ENCODE measurements at places on chromosomes 5 and 9.

DNA sequence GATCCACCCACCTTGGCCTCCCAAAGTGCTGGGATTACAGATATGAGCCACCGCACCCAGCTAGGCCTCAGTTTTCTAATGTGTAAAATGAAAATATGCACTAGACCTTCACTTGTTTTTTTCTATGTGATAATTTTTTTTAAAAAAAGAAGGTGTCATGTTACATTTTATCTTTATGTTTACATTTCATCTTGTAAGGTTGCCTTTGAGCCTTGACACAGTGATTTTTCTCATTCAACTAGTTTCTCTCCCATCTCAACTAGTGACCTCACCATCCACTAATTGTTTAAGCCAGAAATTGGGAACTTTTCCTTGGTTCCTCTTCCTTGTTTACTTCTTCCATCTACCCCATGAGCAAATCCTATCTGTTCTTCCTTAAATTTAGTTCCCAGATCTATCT lies 21.5 kb downstream of the TMC1 start:
- DNase-seq = no peak

DNA sequence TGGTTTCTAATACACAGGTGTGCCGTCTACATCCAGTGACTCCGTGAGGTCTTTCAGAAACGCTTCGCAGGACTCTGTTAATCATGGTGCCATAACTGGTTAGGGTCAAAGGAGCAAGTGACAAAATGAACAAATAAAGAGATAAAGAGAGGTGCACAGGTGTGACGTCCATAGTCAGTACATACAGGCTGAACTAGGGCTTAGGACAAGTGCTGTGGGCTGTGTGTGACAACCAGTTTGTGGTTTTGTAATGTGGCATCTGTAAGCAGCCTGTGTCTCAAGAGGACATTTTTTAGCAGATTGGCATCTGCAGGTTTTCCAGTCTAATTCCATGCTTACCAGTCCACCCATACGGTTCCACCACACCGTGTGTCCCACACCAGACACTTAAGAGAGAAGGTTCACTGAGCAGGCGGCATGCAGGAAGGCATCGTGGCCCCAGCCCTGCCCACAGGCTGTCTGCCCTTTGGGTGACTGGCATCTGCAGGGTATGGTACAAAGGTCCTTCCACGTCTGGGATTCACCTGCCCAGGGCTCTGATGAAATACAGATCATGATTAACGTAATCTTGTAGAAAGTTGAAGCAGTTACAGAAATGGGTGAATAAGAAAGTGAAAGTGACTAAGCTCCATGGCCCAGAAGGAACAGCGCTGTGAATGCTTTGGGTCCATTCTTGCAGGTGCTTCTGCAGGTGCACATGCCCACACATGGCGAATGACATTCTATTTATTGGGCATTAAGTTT lies 26.9 kb downstream of the SRD5A1 start:
- no peak for DNase-seq

DNA sequence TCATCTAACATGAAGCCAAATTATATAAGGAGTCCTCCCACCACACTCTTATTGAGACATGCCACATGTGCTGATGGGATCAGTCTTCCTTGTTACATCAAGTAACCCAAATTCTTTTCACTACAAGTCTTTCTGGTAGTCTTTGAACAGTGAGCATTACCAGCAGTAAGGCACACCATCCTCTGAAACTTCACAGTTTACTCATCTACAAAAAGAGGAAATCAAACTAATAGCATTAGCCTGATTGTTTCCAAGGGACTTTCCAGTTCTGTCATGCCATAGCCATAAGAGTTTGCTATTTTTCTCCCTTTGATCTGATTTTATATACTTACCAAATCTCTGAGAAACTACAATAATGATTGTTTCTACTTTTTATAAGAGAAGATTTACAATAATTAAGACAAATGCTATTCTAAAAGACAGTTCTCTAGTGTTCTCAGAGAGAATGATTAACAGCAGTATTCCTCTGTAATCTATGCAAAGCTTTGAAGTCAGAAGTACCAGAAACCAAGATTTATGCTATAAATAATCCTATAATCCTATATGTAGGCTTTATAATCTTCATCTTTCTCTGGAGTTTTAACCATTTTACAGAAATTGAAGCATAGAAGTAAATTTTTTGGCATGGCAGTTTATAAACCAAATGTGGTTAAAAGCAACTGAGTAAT lies 166.2 kb upstream of the ACO1 start:
- no peak for DNase-seq

DNA sequence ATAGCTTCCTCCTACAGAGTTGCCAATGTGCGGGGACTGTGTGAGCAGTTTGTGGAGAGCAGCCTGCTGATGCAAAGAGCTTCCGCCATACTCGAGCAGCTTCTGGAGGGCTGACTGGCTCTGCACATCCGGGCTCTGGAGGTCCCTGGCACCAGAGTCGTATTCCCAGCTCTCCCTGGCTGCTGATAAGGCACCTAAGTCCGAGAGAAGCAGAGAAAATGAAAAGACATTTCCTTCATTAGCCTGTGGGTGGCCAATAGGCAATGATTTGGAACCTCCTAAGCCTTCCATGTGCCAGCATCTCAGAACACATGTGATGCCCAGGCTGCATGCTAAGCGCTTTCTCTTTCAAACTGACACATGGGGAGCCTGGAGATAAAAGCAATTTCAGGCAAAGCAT lies 94.3 kb downstream of the TSSK1B start:
- DNase-seq = no peak

DNA sequence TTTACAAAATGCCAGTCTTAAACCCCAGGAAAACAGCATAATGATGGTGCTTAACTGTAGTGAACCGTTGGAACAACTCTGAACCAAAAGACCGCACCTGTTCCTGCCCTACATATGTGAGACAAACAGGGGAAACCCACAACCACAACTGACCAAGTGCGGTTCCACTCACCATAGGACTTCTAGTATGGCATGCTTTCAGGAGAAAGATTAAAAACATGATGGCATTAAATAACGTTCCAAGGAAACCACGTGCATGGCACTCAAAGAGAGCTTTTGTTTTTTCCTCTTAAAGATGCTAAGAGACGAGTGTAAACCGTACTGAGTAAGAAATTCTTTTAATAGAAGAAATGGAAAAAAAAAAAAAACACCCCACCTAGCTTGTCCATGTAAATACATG lies 119.8 kb downstream of the SSBP2 start:
- no peak for DNase-seq

DNA sequence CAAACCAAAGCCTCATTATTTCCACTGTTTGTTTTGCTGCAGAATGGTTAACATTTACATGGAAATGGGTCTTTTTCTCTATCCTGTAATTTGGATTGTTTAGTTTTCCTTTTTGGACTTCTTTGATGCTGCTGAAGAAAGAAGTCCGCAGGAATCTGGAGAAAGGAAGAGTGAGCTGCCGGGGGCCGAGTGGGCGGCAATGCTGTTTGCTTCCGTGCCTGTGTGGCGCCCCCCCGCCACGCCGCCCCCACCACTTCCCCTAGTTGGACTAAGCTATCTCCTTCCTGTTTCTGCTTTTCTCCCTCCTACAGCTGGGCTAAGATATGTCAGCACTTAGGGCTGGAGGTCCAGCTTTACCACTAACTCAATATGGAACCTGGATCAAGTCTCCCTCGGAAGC lies 39.7 kb downstream of the ACTL7B start:
- DNase-seq = no peak

DNA sequence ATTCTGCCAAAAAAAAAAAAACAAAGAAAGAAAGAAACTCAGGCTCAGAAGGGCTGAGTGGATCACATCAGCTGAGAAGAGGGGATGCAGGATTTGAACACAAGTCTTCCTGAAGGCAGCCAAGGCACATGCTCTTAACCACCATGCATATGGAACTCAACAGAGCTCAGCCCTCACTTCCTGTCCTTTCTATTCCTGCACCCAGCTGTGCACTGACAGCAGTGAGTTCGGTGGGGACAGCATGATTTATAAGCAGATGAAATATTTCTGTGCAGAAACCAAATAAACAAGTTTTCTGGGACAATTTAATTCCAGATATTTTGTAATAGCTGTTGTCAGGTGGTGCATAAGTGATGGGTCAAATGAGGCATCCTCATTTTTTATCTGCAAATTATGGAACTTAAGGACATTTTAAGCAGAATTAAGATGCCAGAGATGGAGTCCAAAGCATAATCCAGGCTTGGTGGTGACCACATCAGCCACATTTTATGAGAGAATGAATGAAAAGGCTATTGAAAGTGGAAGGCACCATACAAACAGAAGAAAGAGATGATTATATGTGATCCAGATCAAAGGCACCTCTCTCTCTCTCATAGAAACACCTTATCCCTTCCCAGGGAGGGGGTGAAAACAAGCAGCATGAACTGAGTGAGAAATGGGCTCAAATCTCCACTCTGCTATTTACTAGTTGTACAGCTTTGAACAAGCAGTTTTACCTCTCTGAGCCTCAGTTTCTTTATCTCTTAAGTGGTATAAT lies 303.6 kb upstream of the MSX2 start:
- DNase-seq = no peak

DNA sequence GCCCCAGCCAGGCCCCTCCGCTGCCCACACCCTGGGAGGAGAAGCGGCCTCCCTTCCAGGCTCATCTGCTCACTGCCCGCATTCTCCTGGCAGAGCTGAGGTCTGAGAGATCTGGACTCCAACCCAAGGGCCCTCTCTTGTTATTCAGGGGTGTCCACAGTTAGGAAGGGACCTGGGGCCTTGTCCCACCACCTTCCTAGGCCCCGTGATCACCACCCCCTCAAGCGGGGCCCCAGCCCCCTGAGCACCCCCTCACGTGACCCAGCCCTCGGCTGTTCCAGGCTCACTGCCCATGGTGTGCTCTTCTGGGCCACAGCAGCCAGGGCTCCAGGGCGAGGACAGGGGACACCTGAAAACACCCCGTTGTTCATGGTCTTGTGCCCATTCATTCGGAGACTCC lies 48.7 kb downstream of the NEURL1B start:
- no peak for DNase-seq

DNA sequence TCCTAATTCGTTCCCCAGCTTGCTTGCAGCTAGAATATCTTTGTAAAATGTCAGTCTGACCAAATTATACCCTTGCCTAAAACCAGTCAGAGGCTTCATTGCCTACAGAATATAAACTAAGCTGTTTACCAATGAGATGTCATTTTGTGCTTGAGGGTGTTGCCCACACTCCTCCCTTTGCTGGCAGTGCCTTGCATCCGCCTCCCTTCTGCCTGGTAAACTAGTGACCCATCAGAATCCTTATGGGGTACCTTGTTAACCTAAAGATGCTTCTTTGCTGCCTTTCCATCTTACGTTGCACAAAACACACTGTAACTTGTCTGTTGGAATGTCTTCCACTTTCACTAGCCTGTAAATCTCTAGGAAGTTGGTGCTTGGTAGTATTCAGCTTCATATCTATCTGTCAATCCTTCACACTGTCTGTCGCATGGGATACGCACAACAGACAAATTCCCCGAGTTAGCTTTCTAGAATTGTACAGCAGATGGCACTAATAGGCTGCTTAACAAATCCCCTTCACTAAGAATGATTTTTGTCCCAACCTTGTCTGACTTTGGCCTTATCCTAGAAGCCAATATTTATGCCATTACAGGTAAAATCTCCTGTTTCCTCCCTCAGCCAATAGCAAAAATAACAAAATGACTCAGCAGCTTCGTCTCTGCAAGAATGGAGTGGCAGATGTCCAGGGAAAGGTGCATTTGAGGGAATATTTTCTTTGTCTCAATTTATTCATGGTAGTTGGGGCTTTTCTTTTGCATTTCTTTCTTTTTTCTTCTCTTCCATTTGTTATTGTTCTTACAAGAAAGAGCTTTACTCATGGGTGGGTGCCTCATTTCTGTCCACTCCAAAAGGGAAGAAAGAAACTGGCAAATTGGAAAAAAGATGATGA lies 3.0 kb downstream of the NUDT2 start:
- peak; percentile 29 for DNase-seq

DNA sequence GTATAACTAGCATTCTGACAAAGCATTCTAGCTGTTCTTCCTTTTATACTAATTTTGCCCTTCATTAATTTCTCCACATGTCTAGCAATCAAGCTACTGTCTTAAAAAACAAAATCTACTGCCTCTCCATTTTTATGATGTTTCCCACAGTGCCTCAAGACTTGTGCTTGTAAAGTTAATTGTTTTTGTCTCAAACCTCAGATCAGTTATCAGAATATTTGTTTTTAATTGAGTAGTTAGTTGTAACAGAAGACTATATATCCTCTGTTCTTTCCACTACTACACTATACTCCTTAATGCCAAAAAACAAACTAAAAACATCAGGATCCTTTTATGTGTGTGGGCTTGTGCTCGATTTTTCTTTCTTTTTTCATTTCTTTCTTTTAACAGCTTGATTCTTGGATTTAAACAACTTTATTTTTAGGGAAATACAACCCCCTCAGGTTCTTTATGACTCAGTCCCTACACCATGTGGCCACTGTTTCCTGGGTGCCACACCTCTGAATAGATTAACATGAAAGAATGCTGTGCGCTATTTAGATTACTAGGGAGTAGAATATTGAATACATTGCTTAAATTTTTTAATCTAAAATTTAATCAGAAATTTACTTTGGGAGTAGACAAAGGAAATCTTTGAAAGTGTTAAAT lies 1.2 kb downstream of the ASPN start:
- DNase-seq = no peak

DNA sequence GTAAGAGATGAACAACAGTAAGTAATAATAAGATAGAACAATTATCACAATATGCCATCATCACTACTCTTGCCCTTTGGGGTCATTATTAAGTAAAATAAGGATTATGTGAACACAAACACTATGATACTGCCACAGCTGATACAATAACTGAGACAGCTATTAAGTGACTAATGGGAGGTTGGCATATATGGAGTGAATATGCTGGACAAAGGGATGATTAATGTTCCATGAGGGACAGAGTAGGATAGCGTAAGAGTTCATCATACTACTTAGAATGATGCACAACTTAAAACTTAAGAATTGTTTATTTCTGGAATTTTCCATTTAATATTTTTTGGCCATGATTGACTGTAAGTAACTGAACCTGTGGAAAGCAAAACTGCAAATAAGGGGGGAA lies 16.6 kb downstream of the POU5F2 start:
- DNase-seq = no peak

DNA sequence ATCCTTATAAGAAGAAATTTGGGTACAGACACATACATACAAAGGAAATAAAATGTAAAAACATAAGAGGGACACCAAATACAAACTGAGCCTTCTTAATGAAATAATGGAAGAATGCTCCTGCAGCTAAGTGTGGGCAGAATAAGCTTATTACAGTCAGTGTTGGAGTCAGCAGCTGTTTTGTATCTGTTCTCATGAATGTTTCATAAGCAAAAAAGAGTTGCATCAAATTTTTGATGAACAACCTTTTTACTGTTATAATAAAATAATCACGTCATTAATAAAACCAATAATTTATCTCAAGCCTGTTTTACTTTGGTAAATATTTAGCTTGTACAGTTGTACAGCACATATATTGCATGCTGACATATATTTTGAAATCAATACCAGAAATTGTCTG lies 545.6 kb downstream of the LRRC70 start:
- no peak for DNase-seq
